Colonic mucosa (tissue), 4 donors: ENCODE measurements at places on chromosomes 2 and 18. TPM values are rescaled to one million over a fixed set of nuclear protein-coding genes. Genes with fewer than 3 reads are reported as not detected.

DNA sequence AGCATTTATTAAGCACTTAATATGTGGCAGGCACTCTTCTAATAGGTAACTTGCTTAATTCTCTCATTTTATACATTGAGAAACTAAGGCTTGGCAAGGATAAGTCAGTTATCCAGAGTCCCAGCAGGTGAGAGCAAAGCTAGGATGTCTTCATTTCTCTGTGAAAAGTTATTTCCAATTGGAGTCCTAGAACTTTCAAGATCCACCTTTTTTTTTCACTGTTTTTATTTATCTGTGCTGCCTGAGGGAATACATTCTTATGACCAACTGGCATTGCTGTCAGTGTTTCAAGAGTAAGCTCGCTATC lies 56.2 kb upstream of the ETAA1 start:
- no peak for DNase-seq

KLHL14 gene
- 0.08 TPM for total RNA-seq

COBLL1 gene
- total RNA-seq: 23.9 TPM

CHRNG gene
- not detected for total RNA-seq

GRCh38 chr2:72636210-72636609 lies 189.6 kb downstream of the EXOC6B start:
- DNase-seq: no peak

- DNase-seq: no peak
Measured at GRCh38 chr2:170818036-170818751, 1.5 kb downstream of the GAD1 start.

DNA sequence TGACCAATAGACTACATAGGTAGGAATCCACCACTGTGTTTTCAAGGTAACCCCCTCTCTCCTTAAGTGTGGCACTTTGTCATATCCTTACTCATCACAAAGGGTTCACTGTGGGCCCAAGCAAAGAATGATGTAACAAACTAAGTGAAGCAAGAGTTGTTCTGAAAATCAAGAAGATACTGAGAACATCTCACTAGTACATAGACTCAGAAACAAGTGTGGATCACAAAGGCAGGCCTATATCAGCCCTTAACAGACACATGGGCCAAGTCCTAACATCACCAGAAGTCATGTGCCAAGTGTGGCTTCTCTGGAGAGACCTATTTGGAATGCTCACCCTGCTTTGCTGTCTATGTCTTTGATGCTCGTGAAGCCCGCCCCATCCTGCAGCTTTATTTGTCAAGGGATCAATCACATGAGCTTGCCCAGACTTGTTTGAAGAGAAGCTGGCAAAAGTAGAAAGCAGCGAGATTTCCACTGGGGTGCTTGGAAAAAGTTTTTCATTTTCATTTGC lies 131.2 kb upstream of the TTC39C start:
- DNase-seq: no peak

DNA sequence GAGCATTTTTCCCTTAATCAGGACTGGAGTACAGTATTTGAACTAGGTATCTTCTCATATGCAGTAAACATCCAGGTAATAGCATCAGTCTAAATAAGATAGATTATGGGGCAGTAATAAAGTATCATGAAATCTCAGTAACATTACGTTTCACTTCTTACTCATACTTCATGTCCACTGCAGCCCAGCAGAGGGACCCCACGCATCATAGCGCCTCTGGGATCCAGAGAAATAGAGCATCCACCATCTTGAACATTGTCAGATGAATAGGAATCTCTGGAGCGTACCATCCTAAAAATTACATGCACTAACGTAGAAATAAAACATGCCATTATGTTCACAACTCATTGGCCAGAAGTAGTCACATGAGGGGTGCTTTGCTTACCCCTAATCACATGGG lies 499.0 kb downstream of the CPS1 start:
- DNase-seq: no peak

DNA sequence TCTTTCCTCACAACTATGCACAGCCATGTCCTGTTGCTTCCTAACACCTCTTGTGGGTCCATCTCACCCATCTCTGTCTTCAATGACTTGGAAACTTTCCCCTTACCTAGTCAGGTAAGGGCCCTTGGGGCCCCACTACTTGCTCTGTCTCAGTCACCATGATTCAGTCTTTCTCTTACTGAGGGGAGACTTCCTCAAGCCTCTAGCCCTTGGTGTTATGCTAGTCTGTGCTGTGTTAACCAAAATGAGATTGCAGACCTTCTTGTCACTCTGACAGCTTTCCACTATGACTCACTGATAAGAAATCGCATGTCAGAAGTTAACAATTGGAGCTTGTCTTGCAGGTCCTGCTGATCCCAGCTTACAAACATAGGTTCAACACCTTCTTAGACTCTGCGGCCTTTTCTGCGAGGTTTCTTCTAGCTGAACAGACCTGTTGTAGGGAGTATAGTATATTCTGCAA lies 65.3 kb downstream of the WDR75 start:
- DNase-seq: no peak

SNRPD1 gene
- total RNA-seq: 75.7 TPM

DNA sequence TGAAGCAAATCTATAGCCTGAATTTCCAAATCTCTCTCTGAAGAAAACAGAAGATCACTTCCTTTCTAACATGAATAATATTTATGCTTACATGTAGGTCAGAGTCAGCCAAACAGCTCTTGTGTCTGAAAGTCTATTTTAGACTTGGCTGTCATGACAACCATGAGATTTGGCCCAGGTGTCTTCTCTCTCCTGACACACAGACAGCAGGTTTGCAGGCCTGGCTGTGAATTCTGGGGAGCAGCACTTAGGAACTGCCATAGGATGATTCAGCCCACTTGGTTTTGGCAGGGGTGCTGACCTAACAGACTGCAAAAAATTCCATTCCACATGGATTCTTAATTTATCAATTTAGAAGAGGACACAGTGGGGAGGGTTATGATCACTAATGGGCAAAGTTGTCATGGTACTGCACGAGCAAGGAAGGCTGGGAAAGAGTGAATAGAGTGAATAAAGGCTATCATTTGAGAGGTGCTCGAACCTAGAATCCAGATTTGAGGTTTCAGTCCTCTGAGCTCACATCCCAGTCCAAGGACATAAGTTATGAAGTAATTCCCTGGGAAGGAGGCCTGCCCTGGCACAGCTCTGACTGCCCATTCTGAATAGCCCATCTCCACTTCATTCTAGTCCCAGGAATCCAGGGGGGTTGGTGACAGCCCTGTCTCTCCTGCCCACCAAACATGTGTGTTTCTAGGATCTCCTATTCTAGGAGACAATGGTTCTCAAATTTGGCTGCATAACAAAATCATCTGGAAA lies 453.9 kb upstream of the TRIB2 start:
- no peak for DNase-seq

- DNase-seq: no peak
Measured at GRCh38 chr2:241598061-241598460, 38.9 kb downstream of the THAP4 start.

DNA sequence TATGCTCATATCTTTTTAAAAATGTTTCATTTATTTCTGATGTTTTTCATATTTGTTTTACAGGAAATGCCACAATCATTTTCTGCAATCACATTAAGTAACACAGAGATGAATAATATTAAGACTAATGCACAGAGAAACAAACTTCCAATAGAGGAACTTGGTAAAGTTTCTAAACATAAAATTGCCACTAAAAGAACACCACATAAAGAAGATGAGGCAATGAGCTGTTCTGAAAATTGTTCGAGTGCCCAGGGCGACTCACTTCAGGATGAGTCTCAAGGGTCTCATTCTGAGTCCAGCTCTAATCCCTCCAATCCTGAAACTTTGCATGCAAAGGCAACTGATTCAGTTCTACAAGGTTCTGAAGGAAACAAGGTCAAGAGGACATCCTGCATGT lies 70.4 kb downstream of the APLF start:
- DNase-seq: no peak

RFX8 gene
- total RNA-seq: not detected

TRIB2 gene
- total RNA-seq: 3.7 TPM

GRCh38 chr2:1501038-1501851 lies 88.0 kb downstream of the TPO start:
- no peak for DNase-seq

VWA3B gene
- 3.2 TPM for total RNA-seq

NCKAP5 gene
- total RNA-seq: 2.9 TPM

DNA sequence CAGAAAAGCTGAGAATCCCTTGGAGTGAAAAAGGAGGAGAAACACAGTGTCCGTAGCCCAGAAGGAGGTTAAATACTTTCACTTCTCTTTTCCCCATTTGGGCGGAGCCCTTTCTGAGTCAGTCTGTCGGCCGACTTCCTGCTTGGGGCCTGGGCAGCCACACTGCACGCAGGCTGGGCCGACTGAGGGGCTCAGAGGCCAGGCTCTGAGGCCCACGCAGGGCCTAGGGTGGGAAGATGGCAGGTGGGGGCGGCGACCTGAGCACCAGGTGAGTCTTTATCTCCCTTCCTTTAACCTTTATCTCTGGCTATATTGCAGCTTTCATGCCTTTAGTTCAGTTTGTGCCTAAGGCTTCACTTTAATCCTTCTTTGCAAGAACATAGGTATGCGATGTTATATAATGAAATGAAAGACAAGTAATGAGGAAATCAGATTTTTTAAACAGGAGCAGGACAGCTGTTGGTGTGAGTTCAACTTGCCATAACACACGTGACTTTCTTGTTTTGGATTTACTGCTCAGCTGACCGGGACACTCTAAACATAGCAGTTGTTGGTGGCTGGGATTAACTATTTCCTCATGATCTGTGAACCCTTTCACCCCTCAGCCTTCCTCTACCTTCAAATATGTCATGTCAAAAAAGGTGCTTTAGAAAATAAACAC lies at the start of gene SP100:
TSS of gene SP100 (plus strand) at position 141 of the 661 bp plus-strand sequence. CDS start at position 237, 96 bp downstream.
- DNase-seq: peak; percentile 85

GRCh38 chr18:8757396-8757997 lies 52.1 kb downstream of the MTCL1 start:
- DNase-seq: no peak

GRCh38 chr2:205730191-205730590 lies 47.9 kb downstream of the NRP2 start:
- no peak for DNase-seq

PPP4R3B gene
- 61.2 TPM for total RNA-seq

IL1RL1 gene
- total RNA-seq: 2.1 TPM

DNA sequence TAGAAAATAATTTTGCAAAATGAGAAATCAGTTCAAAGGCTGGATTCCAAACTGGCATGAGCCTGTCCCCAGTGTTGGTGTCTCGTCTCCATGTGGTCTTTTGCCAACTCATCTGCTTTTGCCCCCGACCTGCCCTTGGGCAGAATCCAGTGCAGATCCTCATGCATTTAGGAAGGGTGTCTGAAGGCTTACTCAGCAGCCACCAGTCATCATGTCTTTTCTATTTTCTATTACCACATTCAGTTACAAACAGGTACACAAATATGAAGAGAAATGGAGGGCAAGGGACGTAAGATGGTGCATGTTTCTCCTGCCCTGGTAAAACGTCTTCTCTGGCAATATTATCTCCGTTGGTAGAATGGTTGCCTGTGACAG lies 43.5 kb downstream of the E2F6 start:
- no peak for DNase-seq

MOGAT1 gene
- 0.24 TPM for total RNA-seq

ARHGEF33 gene
- total RNA-seq: 0.35 TPM

- peak; percentile 42 for DNase-seq
Measured at GRCh38 chr18:36128530-36128870, 640 bp downstream of the SLC39A6 start.

DNA sequence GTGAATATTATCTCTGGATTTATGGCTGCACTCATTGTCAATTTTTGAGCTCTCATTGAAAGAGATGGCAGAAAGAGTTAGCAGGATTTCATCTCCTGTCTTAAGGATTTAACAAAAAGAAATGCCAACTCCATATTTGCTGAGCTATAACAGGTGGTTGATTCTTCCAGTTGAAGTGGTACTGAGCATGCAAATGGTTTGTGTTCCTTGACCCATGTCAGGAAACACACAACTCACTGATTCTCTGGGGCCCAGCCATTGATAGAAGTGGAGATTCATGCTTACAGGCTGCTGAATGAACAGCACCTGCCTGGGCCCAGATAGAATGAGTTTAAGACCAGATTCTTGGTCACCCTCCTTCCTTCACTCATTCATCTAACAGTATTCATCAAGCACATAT lies 128.8 kb downstream of the CERS6 start:
- no peak for DNase-seq

DNA sequence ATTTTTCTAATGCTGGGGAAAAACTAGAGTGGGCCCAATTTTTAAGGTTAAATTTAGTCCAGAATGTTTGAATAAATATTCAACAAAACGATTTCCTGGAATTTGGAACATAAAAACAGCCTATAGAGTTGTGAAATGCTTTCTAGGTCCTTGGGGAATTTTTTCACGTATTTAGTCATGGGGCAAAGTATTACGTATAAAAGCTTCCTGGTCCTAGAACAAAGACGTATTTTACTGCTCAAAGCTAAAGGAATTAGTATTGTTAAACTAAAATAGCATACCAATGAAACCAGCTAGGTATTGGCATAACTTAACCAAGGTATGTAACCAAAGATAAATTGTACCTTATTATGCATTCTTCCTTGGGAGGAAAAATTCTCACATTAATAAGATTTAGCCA lies 1.6 kb downstream of the SESTD1 start:
- no peak for DNase-seq

- DNase-seq: no peak
Measured at GRCh38 chr2:25029183-25029554, 12.7 kb upstream of the EFR3B start.

KCNG2 gene
- 0.32 TPM for total RNA-seq

IL18RAP gene
- total RNA-seq: 0.69 TPM

GRCh38 chr18:21327101-21327500 lies 85.1 kb downstream of the GREB1L start:
- DNase-seq: no peak

DNA sequence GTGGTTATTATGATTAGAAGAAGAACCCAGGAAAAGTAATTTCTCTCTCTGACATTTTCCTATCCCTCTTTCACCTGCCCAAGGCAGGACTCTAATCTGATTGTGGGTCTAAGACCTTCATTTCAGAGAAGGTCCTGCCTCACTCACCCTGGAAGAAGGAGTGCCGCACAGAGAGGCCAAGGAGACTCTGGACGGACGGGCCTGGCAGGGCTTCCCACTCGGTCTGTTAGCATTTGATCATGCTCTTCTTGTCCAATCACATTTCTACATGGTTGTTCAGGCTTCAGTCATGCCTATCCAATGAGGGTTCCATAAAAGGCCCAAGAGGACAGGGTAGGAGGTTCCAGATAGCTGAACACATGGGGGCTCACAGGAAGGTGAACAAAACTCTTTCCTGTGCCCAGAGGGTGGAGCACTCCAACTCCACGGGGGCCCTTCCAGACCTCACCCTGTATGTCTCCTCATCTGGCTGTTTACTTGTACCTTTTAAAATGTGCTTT lies 27.0 kb downstream of the ZNF892 start:
- no peak for DNase-seq

DNA sequence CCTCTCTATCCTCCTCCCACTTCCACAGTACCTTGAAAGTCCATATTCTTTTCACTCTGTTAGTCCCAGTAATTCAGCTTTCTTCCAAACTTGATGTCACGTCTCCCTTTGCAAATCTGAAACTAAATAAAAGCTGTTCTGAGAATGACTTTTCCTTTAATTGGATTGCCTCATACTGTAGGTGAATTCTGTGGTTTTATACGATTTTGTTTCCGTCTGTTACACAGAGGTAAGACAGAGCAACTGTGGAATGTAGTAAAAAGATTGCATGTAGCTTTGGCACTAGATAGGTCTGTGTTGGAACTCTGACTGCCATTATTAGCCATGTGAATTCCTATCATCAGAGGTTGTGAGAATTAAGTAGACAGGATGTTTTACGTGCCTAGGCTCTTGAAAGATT lies 25.9 kb downstream of the MALT1 start:
- DNase-seq: no peak
